ENCODE measurements at places on chromosomes 4 and X.

DNA sequence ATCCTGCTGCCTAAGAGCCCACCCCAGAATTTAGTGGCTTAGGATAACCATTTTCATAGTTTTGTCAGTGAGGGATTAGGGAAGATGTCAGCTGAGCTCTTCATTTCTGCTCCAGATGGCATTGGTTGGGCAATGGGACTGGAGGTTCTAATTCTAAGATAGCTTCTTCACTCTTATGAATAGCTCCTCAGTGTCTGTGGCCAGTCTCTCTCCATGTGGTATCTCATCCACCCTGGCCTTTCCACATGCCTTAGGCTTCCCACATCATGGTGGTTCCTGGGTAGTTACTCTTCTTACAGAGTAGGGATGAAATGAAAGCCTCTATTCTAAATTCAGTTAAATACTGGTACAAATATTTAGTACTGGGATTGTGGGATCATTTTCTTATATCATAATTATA lies 31.3 kb downstream of the REPS2 start:
- DNase-seq, result no peak

- DNase-seq, result no peak
These were observed 93.4 kb downstream of the NHSL2 start for GRCh38 chrX:72003811-72004750.

DNA sequence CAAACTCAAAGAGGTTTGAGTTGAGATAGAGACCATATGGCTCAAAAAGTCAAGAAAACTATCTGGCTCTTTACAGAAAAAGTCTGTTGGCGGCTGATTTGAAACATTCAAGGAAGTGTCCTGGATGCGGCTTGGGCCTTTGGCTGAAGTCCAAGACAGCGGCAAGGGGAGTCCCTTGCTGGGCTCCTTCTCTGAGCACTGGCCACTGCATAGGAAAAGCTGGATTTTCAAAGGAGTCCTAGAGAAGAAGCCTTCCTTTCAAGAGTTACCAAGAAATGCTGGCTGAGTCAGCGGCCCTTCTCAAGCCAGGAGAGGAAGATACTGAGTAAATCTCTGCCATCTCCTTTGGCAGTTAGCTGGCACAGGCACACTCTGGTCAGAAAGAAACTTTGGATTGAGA lies 12.1 kb downstream of the APLN start:
- DNase-seq, result no peak

GRCh38 chr4:161252520-161253141 lies 911.2 kb downstream of the FSTL5 start:
- DNase-seq, result no peak

GRCh38 chr4:126097155-126097799 lies 782.5 kb downstream of the FAT4 start:
- no peak for DNase-seq

DNA sequence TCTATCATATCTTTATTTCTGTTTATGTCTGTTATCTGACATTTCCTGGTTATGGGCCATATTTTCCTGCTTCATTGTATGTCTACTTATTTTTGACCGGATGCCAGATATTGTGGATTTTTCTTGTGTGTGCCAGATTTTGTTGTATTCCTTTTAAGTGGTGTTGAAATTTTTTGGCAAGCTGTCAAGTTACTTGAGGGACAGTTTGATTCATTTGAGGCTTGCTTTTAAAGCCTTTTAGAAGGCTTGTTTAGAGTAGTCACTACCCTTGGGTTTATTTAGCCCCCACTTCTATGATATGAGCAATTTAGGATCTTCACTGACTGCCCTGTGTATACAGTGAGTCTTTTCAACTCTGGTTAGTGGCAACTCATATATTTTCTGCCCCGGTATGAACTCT lies 29.2 kb upstream of the NPY2R start:
- no peak for DNase-seq

DNA sequence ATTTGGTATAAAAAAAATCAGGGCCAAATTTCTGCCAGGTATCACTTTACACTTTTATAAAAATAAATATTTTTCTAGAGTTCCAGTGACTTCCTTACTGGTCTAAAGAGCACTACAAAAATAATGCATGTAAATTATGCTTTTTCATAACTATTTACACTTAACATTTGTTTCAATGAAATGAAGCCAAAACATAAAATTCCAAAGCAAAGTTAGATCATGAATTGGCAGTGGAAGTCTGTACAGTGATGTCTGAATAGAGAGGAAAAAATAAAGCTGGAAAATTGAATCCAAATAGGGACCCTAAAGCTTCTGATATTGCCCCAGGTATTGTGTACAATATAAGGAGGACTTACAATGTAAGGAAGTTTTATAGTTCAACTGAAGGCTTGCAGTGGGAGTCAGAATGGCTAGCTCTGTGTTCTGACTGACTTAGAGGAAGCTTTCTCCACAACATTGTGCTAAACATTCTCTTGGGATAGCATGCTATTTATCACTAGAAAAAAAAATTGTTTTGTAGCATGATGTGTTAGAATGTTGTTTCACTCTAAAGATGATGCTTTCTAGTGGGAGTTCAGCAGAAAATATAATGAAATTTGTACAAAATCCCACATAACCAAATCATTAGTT lies 288.2 kb upstream of the UGT8 start:
- no peak for DNase-seq

DNA sequence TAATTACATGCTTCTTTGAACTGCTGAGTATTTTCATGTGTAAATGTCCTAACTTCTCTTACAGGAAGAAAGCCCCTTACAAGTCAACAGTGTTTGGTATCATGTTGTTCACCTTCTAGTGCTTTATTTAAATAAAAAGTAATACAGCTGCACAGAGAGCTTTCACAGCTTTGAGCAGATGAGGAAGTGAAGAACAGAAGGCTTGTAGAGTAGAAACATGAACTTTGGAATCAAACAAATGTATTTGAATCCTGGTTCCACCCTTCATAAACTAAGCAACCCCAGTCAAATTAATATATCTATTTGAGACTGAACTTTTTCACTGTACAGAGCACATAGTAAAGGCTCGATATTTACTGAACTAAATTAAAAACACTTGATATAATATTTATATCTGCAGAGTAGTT lies 120.5 kb downstream of the CAMK2D start:
- DNase-seq, result no peak

DNA sequence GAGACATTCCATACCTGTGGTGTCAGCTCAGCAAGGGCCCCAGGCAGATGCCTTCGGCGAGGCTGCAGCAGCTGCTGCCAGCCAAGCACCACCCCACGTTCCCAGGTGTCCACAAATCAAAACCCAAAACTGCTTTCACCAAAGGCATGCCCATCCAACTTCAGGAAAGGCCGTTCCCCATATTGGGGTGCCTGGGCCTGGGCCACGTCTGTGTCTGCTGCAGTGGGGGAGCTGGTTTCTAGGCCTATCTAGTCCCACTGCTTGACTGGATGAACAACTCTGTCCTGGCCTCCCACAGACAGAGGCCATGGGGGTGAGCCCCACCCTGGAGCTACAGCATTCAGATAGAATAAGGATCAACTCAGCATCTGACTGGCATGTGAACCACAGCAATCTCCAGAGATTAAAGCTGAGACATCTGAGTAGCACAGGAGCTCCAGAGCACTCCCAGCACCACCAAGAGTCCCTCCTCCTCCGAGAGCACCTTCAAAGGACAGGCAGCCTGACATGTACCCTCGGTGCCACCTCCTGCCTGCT lies 37.0 kb downstream of the NAT8L start:
- DNase-seq, result no peak

DNA sequence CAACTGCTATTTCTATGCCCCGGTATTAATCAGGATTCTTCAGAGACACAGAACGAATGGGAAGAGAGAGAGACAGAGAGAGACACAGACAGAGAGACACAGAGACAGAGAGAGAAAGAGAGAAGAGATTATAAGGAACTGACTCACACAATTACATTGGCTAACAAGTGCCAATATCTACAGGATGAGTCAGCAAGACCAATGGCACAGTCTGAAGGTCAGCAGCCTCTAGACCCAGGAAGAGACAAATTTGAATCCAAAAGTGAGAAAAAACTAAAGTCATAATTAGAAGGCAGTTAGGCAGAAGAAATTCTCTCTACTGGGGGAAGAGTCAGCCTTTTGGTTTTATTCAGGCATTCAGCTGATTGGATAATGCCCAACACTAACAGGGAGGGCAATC lies 187.3 kb downstream of the MAB21L2 start:
- DNase-seq, result no peak

DNA sequence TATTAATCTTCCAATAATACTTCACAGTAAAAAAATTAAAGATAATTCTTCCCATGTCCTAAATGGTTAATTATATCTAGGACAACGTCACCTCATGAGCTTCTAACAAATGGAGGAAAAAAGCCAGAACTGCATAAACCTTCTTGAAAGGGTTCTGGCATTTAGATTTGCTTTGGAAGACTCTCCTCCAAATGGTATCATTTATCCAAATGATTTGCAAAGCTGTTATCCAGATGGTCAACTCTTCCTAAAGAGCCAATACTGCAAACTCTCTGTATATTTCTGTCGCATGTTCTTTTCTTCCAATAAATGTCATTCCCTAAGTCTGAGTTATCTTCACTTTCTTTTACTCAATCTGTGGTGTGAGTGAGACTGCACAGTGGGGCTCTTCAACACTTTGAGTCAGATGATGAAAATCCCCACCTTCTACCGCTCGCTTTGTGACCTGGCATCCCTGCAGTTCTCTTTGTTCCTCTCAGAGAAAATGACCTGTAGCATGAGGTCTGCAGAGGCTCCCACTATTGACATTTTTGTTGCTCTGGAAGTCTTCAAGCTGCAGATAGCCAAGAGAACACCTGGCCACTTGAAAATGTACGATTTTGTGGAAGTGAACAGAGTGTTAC lies 52.9 kb downstream of the TMEM150C start:
- DNase-seq, result no peak

DNA sequence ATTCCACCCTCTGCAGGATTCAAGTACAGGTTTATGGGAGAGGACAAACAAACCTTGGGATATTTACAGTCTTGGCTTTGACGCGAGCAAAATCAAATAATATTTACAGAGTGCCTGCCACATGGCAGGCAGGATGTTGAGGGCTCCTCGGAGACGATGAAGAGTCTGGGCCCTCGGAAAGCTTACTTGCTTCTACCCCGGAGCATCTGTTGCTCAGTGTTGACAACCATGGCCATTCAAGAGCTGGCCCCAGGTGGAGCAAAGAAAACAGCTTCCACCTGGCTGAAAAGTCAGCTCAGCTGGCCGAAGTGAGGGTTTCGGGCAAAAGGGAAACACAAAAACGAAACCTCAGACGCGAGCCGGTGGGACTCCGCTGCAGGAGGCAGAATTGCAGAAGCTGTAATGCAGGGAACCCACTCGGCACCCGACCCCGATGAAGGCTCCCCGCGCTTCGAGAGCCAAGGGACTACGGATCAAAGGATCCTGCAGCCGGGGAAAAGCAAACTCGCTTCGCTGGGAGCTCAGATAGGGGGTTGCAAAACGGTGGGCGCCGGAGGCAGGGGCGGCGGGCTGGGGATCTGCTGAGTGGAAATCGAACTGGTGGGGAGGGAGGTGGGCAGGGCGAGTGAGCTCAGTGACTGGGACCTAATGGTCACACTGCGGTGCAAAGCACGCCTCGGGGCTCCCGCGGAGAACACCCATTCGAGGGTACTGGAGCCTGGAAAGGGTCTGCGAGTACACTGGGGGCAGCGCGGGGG lies 805 bp downstream of the ATP8A1 start:
- DNase-seq, result peak; percentile 23

GRCh38 chrX:100090931-100091330 lies 319.1 kb downstream of the PCDH19 start:
- DNase-seq, result no peak

DNA sequence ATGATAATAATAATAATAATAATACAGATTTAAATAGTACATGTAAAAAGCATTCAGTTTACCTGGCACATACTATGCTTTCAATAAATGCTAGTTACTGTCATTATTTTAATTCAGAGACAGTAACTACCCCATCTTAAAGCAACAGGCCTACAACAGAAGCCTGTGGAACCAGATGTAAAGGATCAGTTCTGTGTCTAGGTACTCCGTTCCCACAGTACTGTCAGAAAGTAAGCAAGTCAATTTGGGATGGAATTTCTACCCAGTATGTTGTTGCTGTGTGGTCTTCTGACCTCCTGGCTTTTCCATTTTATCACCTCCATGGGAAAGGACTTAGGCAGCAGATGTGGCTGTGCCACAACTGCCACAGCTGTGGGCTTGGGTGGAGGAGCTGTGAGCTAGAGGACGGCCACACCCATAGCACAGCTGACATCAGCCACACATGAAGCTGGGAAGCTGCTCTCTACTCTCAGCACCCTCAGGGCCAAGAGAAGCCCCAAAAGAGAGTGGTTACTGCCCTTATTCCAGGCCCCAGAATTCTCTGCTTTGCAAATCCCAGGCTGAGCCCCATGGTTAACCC lies 102.8 kb downstream of the CBR4 start:
- DNase-seq, result no peak

GRCh38 chr4:93368968-93369367 lies 459.6 kb upstream of the ATOH1 start:
- no peak for DNase-seq

GRCh38 chr4:182261651-182262223 lies 18.5 kb downstream of the TENM3 start:
- no peak for DNase-seq

DNA sequence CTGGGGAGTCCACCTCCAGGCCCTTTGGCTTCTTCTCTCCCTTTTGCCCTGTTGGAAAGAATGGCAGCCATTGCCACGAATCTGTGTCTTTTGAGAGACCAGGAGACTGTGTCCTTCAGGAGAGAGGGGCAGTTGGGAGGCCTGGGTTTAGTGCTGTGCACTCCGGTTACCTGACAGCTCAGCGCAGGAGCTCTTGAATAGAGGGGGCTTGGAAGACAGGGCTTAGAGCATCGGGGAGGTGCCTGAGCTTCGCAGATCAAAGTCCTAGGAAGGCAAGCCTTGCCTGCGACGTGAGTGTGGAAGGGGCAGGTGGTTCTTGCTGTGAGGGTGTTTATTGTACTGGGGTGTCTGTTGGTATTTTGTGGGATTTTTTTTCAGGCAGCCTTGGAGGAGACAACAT lies 41.9 kb upstream of the TADA2B start:
- DNase-seq, result no peak

DNA sequence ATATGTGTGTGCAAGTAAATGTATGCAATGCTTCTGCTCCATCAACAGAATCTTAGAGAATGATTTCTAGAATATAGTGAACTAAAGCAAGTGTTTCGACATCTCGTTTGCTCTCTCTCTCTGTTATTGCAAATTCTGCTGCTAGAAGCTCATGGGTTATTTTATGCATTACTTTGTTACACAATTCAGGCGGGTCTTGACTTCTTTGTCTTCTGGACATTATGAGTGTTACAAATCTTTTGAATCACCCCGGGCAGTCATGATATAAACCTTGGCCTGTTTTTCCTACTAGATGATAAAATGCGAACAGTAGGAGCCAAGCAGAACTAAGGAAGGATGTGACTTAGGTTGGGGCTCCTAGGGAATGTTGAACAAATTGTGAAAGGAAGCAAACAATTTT lies 166.4 kb upstream of the SFRP2 start:
- DNase-seq, result no peak

- DNase-seq, result no peak
These were observed 586.1 kb downstream of the FSTL5 start for GRCh38 chr4:161577579-161578301.

GRCh38 chr4:96093057-96093456 lies 253.2 kb downstream of the PDHA2 start:
- DNase-seq, result no peak

Measured in effector memory CD8-positive, alpha-beta T cell (primary cell).